ENCODE measurements at places on chromosomes 4 and X. TPM values are rescaled to one million over a fixed set of nuclear protein-coding genes. Genes with fewer than 3 reads are reported as not detected.

Gene GYPB
- not detected for total RNA-seq

Gene SLC49A3
- 4.3 TPM for total RNA-seq

Gene GRK4
- 9.3 TPM for total RNA-seq

Gene IGSF1
- total RNA-seq, result 0.49 TPM
